ENCODE measurements at places on chromosomes 7 and 10.

DNA sequence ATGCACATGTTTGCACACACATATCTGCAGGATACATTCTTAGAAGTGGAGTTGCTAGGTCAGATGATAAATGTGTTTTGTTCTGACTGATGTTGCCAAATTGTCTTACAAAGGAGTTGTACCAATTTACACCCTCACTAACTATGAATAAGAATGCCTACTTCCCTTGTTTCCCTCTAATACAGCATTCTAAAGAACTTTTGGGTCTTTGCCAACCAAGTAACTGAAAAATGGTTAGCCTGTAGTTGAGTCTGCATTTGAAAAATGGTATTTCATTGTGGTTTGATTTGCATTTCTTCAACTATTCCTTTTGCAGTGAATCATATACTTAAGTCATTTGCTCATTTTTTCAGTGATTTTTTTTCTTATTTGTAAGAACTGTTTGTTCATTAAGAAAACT, 48.4 kb downstream of the TMEM26 start:
- no peak for DNase-seq

- no peak for DNase-seq
These were observed 235.4 kb downstream of the RPS24 start for GRCh38 chr10:78269060-78269459.

GRCh38 chr10:79063661-79064492, 4.9 kb upstream of the ZMIZ1 start:
- no peak for DNase-seq

DNA sequence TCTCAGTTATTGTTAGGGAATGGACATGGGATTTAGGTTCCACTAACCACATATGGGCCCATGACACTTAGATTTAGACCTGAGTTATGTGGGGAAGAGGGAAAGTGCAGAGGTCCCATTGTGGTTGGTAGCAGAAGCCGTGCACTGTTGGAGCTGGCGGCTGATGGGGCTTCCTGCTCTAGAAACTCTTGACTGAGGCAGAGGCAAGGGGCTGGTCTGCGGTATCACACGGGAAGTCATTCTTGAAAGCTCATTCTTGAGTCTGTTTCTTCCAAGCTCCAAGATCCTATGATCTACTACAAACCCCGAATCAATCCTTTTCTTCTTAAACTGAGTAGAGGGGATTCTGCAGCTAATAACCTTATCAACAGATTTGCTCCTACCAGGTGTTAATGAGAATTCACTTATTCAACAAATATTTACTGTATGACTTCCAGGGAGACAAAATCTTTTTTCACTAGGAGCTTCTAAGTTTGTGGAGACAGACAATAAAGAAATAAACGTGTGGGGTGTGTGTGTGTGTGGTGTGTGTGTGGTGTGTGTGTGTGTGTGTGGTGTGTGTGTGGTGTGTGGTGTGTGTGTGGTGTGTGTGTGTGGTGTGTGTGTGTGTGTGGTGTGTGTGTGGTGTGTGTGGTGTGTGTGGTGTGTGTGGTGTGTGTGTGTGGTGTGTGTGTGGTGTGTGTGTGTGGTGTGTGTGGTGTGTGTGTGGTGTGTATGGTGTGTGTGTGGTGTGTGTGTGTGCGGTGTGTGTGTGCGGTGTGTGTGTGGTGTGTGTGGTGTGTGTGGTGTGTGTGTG, 57.1 kb downstream of the AOC1 start:
- DNase-seq, result no peak

GRCh38 chr10:105679781-105680180, 1038.7 kb downstream of the SORCS3 start:
- DNase-seq, result no peak
